ENCODE measurements at places on chromosomes 7 and 10. TPM values are rescaled to one million over a fixed set of nuclear protein-coding genes. Genes with fewer than 3 reads are reported as not detected.

- no peak for DNase-seq
Observed at GRCh38 chr10:94183666-94184264, 179.0 kb downstream of the NOC3L start.

ADRB1 gene
- total RNA-seq, result 0.79 TPM

DNA sequence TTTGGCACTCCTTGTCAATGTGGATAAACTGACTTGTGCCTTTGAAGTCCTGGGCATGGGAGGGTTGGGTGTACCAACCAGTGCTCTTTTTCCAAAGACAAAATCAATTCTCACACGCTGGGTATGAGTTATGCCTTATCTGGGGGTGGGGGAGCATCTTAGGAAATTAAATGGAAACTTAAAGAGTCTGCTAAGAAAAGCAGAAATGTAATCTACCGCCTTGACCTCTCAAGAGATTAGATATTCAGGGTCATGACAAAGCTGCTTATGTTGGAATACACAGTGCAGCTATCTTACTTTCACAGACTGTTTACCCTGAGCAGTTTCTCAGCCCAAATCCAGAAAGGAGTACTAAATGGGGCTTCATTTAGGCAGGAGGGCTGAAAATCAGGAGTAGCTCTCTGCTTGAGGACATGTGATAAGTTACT lies 2.6 kb downstream of the MEST start:
- DNase-seq, result no peak

ICA1 gene
- total RNA-seq, result 14.9 TPM

DNA sequence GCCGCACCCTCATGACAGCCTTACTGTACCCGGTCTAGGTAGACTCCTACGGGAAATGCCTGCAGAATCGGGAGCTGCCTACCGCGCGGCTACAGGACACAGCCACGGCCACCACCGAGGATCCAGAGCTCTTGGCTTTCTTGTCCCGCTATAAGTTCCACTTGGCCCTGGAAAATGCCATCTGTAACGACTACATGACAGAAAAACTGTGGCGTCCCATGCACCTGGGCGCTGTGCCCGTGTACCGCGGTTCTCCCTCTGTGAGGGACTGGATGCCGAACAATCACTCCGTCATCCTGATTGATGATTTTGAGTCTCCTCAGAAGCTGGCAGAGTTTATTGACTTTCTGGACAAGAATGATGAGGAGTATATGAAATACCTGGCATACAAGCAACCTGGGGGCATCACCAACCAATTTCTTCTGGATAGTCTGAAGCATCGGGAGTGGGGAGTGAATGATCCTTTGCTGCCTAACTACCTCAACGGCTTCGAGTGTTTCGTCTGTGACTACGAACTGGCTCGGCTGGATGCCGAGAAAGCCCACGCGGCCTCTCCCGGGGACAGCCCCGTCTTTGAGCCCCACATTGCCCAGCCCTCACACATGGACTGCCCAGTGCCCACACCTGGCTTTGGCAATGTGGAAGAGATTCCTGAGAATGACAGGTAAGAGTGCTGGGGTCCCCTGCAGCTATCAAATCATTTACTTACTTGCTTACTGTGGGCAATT lies 8.5 kb upstream of the CHCHD1 start:
- no peak for DNase-seq

DNA sequence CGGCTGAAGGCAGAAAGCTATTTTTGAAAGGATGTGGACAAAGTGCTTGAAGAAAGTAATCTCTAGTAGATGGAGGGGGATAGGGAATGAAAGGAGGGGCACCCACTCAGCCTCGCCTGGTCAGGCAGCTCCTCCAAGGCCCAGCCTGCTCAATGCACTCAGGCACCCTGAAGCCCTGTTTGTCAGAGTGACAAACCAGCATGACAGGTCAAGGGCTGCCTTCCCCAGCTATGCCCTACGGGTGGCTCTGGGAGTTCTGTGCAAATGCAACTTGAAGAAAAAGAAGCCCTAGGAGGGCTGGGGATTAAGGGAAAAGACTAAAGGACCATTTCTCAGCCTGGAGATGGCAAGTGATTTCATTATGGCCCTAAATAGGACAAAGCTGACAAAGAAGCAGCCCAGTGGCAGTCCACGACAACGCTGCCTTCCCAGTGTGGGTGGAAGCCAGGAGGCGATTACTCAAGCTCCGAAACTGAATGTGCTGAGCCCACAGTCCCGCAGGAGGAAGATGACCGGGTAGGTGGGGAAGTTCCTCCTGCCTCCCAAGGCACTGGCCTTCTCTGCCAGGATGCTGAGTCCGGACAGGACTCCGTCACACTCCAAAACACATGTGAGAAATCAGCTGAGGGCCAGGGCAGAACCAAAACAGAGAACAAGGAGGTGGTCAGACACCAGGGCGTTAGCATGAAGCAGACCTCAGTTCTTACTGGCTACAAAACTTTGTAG lies 16.3 kb downstream of the LIPA start:
- DNase-seq, result no peak

DNA sequence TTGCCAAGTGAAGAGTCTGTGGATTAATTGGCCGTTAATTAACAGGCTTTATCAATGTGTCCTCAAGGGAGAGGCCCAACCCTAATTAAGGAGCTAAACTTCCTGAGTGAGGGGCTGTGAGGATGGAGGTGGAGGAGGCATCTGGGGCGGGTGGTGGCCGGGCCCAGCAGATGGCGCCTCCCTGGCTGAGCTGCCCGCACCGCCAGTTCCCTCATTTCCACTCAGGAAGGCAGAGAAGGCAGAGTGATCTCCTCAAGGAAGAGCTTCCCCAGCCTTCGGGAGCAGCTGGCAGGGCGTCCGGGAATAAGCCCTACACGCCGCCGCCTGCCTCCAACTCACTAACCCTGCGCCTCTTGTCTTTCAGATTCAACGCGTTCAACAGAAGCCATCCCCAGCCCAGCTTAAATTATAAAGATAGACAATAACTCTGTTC lies 112.2 kb downstream of the CYTH3 start:
- peak; percentile 68 for DNase-seq

- DNase-seq, result no peak
Observed at GRCh38 chr10:85921789-85922188, 444.8 kb downstream of the GRID1 start.

PHTF2 gene
- total RNA-seq, result 27.6 TPM

CDHR3 gene
- 7.9 TPM for total RNA-seq

DNA sequence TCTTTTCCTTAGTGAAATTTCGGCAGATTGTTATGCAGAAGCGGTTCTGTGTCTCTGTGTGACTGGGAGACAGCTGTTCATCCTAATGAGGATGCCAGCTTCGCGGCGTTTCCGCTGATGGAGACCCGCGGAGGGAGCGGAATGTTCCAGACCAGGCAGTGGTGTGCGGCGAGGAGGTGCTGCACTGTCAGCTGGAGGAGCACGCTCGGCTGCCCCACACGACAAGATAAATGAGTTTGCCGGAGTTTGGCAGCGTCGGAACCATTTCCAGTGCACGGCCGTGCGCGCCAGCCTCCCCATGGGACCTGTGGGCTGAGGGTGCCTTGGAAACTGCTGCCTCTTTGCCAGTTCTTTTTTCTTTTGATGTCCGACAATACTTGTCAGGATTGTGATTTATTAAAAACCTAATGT lies 64.6 kb downstream of the WDR37 start:
- peak; percentile 18 for DNase-seq

GRCh38 chr7:77537778-77538280 lies 734 bp downstream of the PTPN12 start:
- no peak for DNase-seq

GRCh38 chr10:63671317-63671937 lies 150.2 kb downstream of the REEP3 start:
- peak; percentile 78 for DNase-seq

- DNase-seq, result no peak
Observed at GRCh38 chr7:87213811-87214210, 5.7 kb downstream of the TMEM243 start.

DNA sequence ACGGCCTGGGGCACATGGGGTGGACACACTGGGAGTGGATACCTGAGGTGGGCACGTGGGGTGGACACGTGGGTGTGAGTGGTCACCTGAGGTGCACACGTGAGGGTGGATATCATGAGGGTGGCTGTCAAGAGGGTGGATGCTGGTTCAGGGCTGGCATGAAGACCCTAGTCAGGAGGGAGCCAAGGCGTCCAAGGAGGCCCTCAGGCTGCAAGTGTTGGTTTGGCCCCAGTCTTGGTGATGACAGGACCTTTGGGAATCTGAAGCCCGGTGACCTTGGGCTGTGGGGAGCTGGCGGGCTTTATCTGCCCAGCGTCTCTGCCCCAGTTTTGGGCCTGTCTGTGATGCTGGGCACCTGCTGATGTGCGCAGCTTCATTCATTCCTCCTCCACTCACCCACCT lies 24.9 kb upstream of the PFKFB3 start:
- DNase-seq, result no peak

- DNase-seq, result peak; percentile 14
Observed at GRCh38 chr10:22459496-22459895, 114.2 kb downstream of the SPAG6 start.

DNA sequence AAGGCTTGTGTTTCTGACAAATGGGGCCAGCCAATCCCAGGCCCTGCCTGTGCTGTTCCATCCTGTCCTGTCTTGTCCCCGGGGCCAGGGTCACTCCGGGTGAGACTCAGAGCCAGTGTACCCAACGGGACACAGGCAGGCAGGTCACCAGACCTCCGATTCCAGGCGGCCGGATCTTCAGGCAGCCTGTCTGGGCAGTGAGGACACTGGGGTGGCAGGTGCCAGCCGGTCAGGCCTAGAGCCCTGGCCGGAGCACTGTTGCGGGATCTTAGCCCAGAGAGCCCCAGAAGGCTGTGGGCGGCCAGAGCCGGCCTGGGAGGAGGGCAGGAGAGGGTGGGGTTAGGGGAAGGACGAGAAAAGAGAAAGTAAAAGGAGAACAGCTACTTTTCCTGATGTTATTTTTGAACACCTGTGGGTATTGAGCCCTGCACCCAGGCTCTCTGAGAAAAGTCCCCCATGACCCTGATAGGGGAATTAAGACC lies 134.3 kb upstream of the TNRC18 start:
- no peak for DNase-seq

DNA sequence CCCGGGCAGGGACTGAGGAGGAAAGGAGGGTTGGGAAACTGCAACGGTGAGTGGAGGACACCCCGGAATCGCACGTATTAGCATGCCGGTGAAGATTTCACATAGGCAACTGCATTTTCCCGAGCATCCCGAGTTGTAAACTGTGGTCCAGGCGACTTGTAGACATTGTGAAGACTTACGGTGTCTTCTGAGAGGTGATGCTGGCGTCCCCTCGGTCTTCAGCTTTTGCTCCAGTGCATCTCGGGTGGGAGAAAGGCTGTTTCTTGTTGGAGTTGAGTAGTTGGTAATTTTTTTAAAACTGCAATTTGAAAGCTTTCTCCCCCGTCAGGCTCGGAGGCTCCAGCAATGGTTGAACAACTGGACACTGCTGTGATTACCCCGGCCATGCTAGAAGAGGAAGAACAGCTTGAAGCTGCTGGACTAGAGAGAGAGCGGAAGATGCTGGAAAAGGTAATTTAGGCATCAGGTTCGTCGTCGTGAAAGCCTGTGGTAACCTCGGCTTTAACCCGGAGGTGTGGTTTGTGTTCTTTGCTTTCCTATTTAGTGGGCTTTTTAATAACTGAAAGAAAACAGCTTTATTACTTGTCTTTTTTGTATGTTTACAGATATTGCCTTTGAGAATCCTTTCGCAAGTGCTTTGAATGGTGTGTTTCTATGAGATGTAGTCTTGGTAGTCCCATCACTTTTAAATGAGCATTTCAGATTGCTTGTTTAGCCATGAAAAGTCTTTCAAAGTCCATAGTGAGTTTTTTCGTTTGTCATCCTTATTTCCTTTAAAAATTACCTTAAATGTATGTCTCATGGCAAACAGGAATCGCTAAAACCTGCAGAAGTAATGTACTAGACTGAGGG lies 687 bp downstream of the HELLS start:
- DNase-seq, result peak; percentile 3

SMO gene
- total RNA-seq, result 28.8 TPM

DNA sequence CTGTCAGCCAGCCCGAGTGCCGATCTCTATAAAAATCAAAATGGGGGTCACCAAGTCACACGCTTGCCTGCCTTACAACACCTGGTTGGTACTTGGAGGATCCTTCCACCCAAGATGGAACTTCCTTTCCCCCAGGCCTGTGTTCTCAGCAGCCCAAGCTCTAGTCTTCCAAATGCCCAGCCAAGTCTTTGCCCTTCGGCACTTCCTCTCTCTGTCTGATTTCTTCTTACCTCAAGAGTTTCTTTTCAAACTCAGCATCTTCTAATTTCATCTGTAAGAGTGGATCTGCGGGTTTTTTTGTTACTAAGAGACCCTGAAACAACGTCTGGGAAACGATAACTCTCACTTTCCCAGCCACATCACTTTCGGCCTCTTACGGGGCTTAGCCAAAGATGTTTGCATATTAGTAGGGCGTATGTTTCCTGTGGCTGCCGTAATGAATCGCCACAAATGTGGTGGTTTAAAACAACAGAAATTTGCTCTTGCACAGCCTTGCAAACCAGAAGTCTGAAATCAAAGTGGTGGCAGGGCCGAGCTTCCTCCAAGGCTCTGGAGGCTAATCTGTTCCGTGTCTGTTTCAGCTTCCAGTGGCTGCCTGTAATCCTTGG lies 219.9 kb downstream of the TCF7L2 start:
- no peak for DNase-seq

- no peak for DNase-seq
Observed at GRCh38 chr10:31291123-31291522, 27.9 kb upstream of the ZEB1 start.

- DNase-seq, result no peak
Observed at GRCh38 chr10:29714096-29714874, 79.5 kb upstream of the SVIL start.

ZFAND4 gene
- 12.3 TPM for total RNA-seq

EBF3 gene
- total RNA-seq, result 19.5 TPM

- no peak for DNase-seq
Observed at GRCh38 chr10:99849536-99849935, 67.1 kb downstream of the ABCC2 start.

- no peak for DNase-seq
Observed at GRCh38 chr7:85081846-85082245, 105.0 kb downstream of the SEMA3D start.

OR9A2 gene
- total RNA-seq, result 0.20 TPM

DNA sequence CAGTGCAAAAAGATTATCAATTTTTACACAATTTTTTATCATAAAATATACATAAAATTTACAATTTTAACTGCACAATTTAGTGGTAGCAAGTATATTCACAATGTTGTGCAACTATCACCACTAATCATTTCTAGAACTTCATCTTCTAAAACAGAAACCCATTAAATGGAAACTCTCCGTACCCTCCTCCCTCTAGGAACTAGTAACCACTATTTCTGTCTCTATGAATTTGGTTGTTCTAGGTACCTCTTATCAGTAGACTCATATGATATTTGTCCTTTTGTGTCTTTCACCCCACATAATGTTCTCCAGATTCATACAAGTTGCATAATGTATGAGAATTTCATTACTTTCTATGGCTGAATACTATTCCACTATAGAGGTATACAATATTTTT lies 73.5 kb downstream of the HERC4 start:
- DNase-seq, result no peak

- no peak for DNase-seq
Observed at GRCh38 chr10:11010582-11010981, 7.1 kb upstream of the CELF2 start.

GRCh38 chr10:3095373-3096139 lies 28.2 kb downstream of the PFKP start:
- peak; percentile 72 for DNase-seq

Data from skin of body (tissue), 3 donors.